ENCODE measurements at places on chromosomes 5 and 9. TPM values are rescaled to one million over a fixed set of nuclear protein-coding genes. Genes with fewer than 3 reads are reported as not detected.

- DNase-seq, result no peak
- H3K4me3 ChIP-seq, result no peak overlapping the region
- H3K27me3 ChIP-seq, result no peaks in the 10 kb centered on the region
- no peaks in the 10 kb centered on the region for H3K4me1 ChIP-seq
- no peaks in the 10 kb centered on the region for H3K36me3 ChIP-seq
Measured at GRCh38 chr9:132833550-132834121, 44.4 kb downstream of the AK8 start.

GRCh38 chr5:73137563-73138530 lies 17.5 kb downstream of the TMEM171 start:
- H3K4me3 ChIP-seq, result no peak overlapping the region
- no peak for DNase-seq
- no peaks in the 10 kb centered on the region for H3K36me3 ChIP-seq
- H3K27ac ChIP-seq, result no peak overlapping the region
- peaks cover 15% of the 10 kb centered on the region for H3K27me3 ChIP-seq

DNA sequence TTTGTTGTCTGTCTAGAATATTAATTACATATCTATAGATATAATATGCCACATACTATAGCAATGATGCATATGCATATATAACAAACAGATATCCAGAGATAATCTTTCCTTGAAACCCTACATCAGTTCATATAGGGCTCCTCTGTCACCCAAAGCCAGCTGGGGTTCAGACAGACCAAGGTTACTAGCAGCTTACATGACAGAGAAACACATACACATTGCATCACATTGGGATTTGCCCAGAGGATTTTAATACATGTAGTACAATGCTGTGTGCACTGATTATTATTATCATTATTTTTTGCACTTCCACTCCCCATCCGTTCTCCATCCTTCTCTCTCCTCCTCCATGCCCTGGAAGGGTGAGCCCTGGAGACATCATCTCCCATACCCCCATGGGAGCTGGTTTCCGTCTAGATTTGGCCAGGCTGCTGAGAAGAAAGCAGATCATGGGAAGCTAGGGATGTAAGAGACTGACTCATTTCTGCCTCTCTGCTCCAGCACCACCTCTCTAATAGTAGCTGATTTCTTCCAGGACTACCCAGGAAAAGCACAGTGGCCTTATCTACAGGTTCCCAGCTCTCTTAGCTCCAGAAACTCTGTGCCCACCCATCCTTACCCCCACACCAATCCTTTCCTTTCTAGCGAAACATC lies 23.3 kb downstream of the FST start:
- no peaks in the 10 kb centered on the region for H3K27me3 ChIP-seq
- no peak overlapping the region for H3K4me3 ChIP-seq
- H3K36me3 ChIP-seq, result no peaks in the 10 kb centered on the region
- no peak for DNase-seq
- H3K27ac ChIP-seq, result no peak overlapping the region

The SPAG8 gene
- total RNA-seq, result 0.98 TPM

- H3K27me3 ChIP-seq, result no peaks in the 10 kb centered on the region
- no peaks in the 10 kb centered on the region for H3K36me3 ChIP-seq
- H3K27ac ChIP-seq, result no peak overlapping the region
- H3K4me3 ChIP-seq, result no peak overlapping the region
Measured at GRCh38 chr5:92401492-92401891, 1018.4 kb upstream of the ARRDC3 start.

DNA sequence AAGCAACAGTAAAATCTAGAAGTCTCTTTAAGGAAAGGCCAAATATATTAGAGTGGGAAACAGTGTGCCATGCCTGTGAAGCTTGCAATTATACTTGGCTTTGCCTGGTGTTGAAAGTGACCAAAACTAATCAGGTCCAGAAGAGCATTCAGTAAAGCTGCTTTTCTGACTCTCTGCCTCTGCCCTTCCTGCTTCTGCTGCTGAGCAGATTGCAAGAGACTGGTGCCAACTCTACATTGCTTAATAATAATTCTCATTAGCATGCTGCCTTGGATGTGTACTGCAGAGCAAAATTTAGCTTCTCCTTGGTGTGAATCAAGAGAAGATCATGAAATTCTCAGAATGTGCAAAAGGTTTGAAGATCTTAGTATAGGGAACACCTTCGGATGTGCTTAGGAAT lies 120.4 kb upstream of the RFX3 start:
- H3K27me3 ChIP-seq, result no peaks in the 10 kb centered on the region
- no peak overlapping the region for H3K4me3 ChIP-seq
- DNase-seq, result no peak
- no peaks in the 10 kb centered on the region for H3K4me1 ChIP-seq
- no peaks in the 10 kb centered on the region for H3K36me3 ChIP-seq

GRCh38 chr5:60835554-60835953 lies 8.5 kb downstream of the ELOVL7 start:
- no peak for DNase-seq
- H3K27me3 ChIP-seq, result no peaks in the 10 kb centered on the region

The OCLN gene
- 0.68 TPM for total RNA-seq

The SIT1 gene
- 43.1 TPM for total RNA-seq

GRCh38 chr9:2568689-2569088 lies 52.9 kb upstream of the VLDLR start:
- H3K27me3 ChIP-seq, result no peaks in the 10 kb centered on the region
- DNase-seq, result no peak
- H3K36me3 ChIP-seq, result no peaks in the 10 kb centered on the region
- no peak overlapping the region for H3K4me3 ChIP-seq
- no peaks in the 10 kb centered on the region for H3K4me1 ChIP-seq
- no peak overlapping the region for H3K27ac ChIP-seq

The TPPP gene
- 0.37 TPM for total RNA-seq

The FCN1 gene
- 2.3 TPM for total RNA-seq

DNA sequence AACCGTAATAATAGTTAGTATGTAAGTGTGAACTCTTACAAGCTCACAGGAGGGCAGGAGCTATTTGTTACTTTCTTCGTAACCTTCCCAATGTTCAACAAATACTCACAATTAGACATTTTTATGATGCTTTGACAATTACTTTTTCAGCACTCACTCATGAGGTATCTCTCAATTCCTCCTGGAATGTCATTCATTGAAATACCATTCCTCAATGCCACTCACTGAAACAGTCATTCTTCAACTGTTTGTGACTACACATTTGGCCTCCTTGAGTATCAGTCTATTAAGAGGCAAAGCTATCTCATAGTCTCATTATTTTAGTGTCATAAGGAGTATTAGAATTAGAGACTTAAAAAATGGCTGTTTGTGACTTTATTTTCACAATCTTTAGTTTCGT lies 734.1 kb upstream of the DMAC1 start:
- no peak overlapping the region for H3K27ac ChIP-seq
- H3K27me3 ChIP-seq, result no peaks in the 10 kb centered on the region
- DNase-seq, result no peak
- H3K4me1 ChIP-seq, result no peaks in the 10 kb centered on the region
- no peaks in the 10 kb centered on the region for H3K36me3 ChIP-seq

The CER1 gene
- not detected for total RNA-seq

GRCh38 chr9:89466451-89467277 lies 31.2 kb downstream of the SEMA4D start:
- H3K36me3 ChIP-seq, result no peaks in the 10 kb centered on the region
- no peak for DNase-seq
- peak overlapping the region; percentile 35 for H3K27ac ChIP-seq
- H3K4me3 ChIP-seq, result peak overlapping the region; percentile 33
- H3K27me3 ChIP-seq, result no peaks in the 10 kb centered on the region
- peaks cover 99% of the 10 kb centered on the region for H3K4me1 ChIP-seq

- no peaks in the 10 kb centered on the region for H3K27me3 ChIP-seq
- no peak overlapping the region for H3K4me3 ChIP-seq
- H3K36me3 ChIP-seq, result no peaks in the 10 kb centered on the region
- H3K27ac ChIP-seq, result no peak overlapping the region
- H3K4me1 ChIP-seq, result no peaks in the 10 kb centered on the region
Measured at GRCh38 chr9:98533132-98533531, 175.6 kb downstream of the GABBR2 start.

The EFNA5 gene
- not detected for total RNA-seq

GRCh38 chr5:2801577-2802525 lies 50.4 kb upstream of the IRX2 start:
- no peak overlapping the region for H3K4me3 ChIP-seq
- no peak for DNase-seq
- no peaks in the 10 kb centered on the region for H3K27me3 ChIP-seq
- no peak overlapping the region for H3K27ac ChIP-seq

- no peaks in the 10 kb centered on the region for H3K36me3 ChIP-seq
- peaks cover 22% of the 10 kb centered on the region for H3K4me1 ChIP-seq
- H3K4me3 ChIP-seq, result no peak overlapping the region
- no peak for DNase-seq
Measured at GRCh38 chr9:137305060-137305797, 3.2 kb upstream of the NRARP start.

DNA sequence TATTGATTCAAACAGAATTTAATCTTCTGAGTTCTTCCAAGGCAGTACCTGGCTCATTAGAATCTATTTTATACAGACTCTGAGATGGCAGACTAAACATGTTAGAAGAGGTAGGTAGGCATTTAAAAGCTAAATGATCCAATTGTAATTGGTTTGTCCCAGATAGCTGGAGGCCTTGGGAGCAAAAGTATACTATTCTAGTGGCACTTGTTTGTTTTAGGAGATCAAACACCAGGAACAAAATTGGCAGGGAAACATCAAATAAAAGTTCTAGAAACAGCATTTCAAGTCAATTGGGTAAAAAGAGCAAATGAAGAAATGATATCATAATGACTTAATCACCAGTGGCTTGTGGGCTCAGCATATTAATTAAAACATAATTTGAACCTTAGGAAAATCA lies 521.4 kb downstream of the PRR16 start:
- no peak overlapping the region for H3K27ac ChIP-seq
- no peaks in the 10 kb centered on the region for H3K27me3 ChIP-seq

GRCh38 chr5:58503390-58504046 lies 12.3 kb downstream of the GAPT start:
- no peak overlapping the region for H3K27ac ChIP-seq
- H3K36me3 ChIP-seq, result no peaks in the 10 kb centered on the region
- H3K4me3 ChIP-seq, result no peak overlapping the region
- no peak for DNase-seq
- no peaks in the 10 kb centered on the region for H3K27me3 ChIP-seq
- H3K4me1 ChIP-seq, result no peaks in the 10 kb centered on the region

The GRXCR2 gene
- not detected for total RNA-seq

The PCDHGA10 gene
- total RNA-seq, result 0.16 TPM

GRCh38 chr5:137997726-137998213 lies 35.1 kb downstream of the FAM13B start:
- peaks cover 5% of the 10 kb centered on the region for H3K4me1 ChIP-seq
- no peaks in the 10 kb centered on the region for H3K27me3 ChIP-seq
- H3K36me3 ChIP-seq, result peaks cover 9% of the 10 kb centered on the region
- DNase-seq, result no peak

The GPR151 gene
- not detected for total RNA-seq

- no peaks in the 10 kb centered on the region for H3K27me3 ChIP-seq
- no peaks in the 10 kb centered on the region for H3K4me1 ChIP-seq
- no peak overlapping the region for H3K4me3 ChIP-seq
- no peak for DNase-seq
- no peak overlapping the region for H3K27ac ChIP-seq
Measured at GRCh38 chr5:66810151-66810550, 214.0 kb downstream of the MAST4 start.

DNA sequence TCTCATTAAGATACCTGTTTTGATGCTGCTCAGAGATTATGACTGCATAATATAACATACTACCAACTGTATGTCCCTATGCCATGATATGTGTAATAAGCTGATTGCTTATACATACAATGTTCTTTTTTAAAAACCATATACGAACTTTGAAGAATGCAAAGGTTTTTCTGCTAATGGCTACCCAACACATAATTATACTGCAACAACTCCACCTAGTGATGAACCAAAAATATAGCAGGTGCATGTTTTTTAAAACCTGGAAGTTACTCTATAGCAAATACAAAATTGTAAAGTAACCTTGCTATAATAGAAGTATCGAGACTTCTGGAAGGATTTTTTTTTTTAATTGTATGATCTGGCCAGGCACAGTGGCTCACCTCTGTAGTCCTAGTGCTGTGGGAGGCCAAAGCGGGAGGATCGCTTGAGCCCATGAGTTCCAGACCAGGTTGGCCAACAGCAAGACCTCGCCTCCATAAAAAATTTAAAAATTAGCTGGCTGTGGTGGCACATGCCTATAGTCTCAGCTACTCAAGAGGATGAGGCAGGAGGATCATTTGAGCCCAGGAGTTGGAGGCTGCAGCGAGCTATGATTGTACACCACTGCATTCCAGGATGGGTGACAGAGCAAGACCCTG lies 49.1 kb downstream of the HOMER1 start:
- H3K27ac ChIP-seq, result no peak overlapping the region
- no peak for DNase-seq
- H3K4me3 ChIP-seq, result no peak overlapping the region
- no peaks in the 10 kb centered on the region for H3K27me3 ChIP-seq

The NMUR2 gene
- not detected for total RNA-seq

The CENPH gene
- 49.6 TPM for total RNA-seq

GRCh38 chr9:86859056-86859455 lies 88.2 kb downstream of the GAS1 start:
- no peak overlapping the region for H3K27ac ChIP-seq
- no peaks in the 10 kb centered on the region for H3K4me1 ChIP-seq
- no peaks in the 10 kb centered on the region for H3K27me3 ChIP-seq
- no peaks in the 10 kb centered on the region for H3K36me3 ChIP-seq
